AG09309 (cell line): ENCODE measurements at places on chromosomes 13 and 19.

DNA sequence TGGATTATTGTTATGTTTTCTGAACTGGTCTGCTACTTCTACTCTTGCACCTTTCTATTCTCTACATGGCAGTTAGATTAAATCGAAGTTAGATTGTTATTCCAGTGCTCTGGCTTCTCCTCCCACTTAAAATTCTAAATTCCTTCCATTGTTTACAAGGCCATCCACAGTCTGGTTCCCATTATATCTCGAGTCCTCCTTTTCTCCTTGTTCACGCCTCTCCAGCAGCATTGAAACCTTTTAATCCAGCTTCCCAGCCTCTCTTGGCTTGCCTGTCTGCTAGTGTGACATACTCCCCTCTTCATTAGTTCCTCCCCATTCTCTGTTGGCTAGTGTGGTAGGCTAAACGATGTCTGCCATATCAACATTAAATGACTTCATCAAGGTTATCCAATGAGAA is 54.5 kb downstream of the DNAJC15 start:
- no peak for DNase-seq

DNA sequence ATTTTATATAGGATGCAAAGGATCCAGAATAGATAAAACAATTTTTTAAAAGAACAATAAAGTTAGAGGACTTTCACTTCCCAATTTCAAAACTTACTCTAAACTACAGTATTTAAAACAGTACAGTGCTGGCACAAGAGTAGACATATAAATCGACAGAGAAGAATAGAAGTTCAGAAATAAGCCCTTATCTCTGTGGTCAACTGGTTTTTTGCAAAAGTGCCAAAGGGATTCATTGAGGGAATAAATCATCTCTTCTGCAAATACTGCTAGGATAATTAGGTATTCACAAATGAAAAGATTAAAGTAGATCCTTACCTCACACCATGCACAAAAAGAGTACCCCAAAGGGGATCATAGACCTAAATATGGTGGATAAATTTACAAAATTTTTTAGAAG is 431.0 kb upstream of the HTR2A start:
- DNase-seq, result peak; percentile 18

GRCh38 chr13:27079421-27079958 is 92.1 kb downstream of the USP12 start:
- DNase-seq, result peak; percentile 86

DNA sequence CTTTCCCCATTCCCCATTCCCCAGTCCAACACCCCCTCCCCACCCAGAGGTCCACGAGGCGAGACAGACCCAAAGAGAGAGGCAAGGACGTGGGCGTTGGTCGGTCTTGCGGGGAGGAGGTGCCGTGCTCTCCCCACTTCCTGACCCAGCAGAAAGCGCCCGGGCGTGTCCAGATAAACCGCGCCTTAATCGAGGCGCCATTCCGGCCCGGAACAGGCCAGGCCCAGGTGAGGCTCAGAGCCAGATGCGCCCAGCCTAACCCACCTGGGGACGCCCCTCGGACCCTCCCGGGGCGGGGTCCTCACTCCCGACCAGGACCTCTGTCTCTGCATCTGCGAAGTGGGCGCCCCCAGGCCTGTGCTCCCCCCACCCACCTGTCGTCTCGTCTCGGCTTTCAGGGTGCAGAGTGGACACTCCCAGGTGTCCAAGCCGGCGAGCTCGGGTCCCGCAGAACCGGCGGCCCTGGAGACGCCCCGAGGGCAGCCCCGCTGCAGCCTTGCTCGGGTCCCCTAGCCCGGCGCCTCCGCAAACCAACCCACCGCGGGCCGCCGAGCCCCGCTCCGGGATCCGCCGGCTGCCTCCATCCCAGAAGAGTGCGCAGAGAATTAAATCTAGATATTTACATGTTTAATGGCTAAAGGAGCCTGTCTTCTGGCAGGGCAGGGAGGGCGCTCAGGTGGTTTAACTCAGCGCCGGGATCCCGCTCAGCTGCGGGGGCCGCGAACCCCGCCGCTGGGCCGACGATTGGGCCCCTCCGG is 5.0 kb upstream of the ONECUT3 start:
- DNase-seq, result no peak
